ENCODE measurements at places on chromosomes 11 and 22. TPM values are rescaled to one million over a fixed set of nuclear protein-coding genes. Genes with fewer than 3 reads are reported as not detected.

Gene ARSA
- 50.1 TPM for total RNA-seq

Gene CABP7
- under 0.01 TPM for total RNA-seq

Gene C11orf52
- total RNA-seq: 0.59 TPM

- DNase-seq: peak; percentile 64
These were observed 56.2 kb downstream of the KCNJ4 start for GRCh38 chr22:38398609-38399461.

- no peak for DNase-seq
These were observed 299.1 kb downstream of the KIRREL3 start for GRCh38 chr11:126701520-126701897.

DNA sequence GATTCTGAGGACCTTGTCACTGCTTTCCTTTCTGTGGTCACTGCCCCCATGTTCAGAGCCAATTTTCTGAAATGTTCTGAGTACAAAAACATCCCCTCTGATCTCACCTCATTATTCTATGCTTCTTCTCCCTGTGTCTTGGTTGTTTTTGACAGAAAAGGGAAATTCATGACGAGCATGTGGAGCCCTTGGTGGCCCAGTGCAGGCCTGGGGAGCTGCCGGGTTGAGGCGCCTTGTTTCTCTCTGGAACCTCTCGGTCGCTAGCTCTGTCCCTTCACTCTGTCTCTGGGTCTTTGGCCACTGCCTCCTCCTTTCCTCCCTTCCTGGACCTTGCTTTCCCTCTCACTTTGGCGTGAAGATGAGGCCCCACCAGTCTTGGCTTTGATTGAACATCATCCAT, 63.0 kb upstream of the THY1 start:
- DNase-seq: no peak

DNA sequence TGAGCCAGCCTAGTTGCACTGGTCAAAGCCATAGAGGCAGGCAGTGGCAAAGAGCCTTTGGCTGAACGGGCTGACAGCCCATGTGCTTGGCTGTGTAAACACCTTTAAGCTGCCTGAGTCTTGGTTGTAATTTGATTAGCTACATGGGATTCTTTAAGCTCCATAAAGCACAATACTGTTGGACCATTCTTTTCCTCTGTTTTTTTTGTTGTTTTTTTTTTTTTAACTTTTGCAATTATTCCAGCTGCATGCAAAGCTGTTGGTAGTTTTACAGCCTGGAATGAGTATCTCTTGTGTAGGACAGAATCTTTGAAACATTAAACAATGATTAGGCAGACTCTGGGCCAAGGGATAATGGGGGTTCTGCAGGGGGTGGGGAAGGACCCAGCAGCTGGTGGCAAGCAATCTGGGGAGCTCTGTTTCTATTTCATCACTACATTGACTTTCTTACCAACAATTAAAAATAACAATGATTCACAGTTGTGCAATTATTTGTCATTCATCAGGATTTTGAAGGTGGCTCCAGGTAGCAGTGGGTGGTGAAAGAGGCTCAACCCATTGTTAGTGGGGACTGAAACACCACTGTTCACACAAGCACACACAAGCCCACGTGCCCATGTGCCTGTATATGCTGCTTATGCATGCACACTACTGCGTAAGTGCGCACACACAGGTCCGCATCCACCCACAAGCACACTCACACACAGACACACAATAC, 69.5 kb upstream of the CSNK2A3 start:
- peak; percentile 73 for DNase-seq

GRCh38 chr11:112899235-112900006, 61.8 kb upstream of the NCAM1 start:
- no peak for DNase-seq

DNA sequence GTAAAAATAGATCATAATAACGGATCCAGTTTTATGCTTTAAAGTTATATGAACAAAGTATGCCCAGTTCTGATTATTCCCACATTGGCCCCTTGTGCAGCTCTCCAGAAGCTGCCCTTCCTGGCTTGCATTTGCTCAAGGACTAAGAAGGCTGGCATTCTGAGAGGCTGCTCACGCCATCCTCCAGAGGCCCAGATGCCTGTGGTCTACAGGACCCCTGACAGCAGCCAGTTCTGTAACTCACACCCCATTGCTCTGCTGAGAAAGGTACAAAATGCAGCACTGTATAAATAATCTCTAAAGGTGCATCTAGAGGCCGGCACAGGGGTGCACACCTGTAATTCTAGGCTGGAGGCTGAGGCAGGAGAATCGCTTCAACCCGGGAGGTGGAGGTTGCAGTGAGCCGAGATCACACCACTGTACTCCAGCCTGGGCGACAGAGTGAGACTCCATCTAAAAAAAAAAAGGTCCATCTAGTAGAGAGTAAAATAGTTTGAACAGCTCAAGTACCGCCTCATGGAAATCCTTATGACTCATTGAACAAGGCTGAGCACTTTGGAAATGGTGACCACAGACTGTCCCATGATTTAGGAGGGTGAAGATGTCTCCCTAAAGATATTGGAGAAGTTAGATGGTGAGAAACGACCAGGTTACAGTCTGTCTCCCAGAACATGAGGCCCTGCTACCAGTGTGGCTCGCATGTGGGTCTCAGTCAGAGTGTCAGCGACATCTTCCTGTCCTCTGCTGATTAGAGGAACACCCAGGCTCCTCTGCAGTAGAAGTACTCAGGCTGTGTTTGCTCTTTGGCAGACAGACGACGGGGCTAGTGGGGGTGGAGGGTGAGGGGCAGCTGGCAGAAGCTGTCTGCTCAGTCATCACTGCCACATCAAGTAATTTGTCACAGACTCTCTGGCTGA, 56.3 kb downstream of the KREMEN1 start:
- DNase-seq: no peak
